ENCODE measurements at places on chromosomes 5 and 9.

GRCh38 chr9:28445211-28445610, 871.9 kb upstream of the C9orf72 start:
- no peak for DNase-seq

DNA sequence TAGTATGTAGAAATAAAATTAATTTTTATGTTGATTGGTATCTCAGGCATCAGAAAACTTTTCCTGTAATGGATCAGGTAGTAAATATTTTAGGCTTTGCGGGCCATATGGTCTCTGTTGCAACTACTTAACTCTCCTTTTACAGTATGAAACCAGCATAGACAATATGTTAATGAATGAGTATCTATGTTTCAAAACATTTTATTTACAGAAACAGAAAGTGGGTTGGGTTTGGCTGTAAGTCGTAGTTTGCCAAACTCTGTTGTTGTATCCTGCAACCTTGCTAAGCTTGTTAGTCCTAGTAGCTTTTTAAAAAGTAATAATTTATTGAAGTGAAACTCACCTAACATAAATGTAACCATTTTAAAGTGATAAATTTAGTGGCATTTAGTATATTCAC, 132.1 kb downstream of the NR3C1 start:
- peak; percentile 26 for DNase-seq

GRCh38 chr9:18368206-18368605, 105.7 kb upstream of the ADAMTSL1 start:
- DNase-seq: no peak

- DNase-seq: no peak
These were observed 175.1 kb upstream of the OTULINL start for GRCh38 chr5:14406554-14406849.

DNA sequence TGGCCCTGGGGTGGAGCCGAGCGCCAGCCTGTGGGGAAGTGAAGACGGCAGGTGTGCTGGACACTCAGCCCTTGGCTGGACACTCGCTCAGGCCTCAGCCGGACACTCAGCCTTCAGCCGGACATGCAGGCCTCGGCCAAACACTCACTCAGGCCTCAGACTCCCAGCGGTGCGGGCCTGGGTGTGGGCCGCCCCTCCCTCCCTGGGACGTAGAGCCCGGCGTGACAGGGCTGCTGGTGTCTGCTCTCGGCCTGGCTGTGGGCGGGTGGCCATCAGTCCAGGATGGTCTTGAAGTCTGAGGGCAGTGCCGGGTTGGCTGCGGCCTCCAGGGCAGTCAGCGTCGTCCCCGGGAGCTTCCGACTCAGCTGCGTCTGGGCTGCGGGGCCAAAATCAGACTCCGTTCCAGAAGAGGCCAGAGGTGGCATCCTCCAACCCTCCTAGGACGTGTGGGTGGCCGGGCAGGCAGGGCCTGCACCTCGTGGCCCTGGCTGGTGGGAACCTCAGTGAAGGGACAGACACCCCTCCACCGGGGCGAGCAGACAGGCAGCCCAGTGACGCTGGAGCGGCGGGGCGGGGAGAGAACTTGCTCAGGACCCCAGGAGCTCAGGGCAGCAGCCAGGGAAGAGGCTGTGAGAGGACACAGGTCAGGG, 28.4 kb downstream of the SLC6A18 start:
- no peak for DNase-seq

DNA sequence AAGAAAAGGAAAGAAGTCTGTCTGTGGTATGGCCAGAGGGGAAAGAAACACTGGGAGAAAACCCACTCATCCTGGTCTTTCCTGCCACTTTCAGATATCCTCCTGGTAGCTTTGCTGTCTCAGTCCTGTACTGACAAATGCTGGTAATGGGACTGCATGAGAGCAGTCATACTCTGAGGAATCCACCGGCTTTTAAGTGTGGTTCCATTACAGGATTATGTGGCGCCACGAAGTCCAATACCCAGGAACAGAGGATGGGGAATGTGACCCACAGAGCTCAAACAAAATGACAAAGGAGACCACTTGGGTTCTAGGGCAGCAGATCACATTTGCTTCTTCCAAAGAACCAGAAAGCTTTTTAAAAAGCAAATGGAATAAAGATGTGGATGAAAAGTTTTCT, 26.3 kb upstream of the FBP1 start:
- DNase-seq: no peak

DNA sequence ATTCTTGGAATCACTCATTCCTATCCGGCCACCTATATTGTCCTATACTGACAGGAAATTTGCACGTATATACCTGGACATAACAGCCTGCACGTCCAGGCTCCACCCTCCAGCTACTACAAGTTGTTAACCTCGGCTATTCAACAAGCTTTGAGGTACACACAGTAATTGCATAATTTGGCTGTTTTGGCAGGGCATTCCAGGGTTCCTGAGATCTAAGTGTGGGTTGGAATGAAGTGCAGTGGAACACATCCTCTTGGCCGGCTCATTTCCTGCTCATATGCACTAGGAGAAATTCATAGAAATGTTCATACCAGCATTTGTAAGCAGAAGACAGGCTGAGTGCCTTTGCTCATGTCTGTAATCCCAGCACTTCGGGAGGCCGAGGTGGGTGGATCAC, 222.3 kb downstream of the FBXL7 start:
- no peak for DNase-seq

- peak; percentile 95 for DNase-seq
These were observed 207.7 kb downstream of the PIK3R1 start for GRCh38 chr5:68423154-68423811.

DNA sequence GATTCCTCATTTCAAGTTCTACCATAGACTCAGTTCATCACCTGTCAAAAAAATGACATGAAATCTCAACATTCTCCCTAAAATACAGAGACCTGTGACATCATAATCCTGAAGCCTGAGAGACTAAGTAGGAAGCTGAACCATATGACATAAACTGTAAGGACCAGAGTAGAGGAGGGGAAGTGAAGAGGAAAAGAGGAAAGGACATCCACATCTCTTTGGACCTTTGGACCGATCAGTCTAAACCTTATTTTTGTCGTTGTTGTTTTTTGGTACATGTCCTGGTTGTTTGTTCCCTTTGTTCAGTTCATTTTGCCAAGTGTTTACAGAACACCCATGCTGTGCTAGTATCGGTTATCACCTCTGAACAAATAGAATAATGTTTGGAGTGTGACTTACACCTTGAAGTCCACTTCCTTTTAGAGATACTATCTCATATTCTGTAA, 41.9 kb downstream of the LURAP1L start:
- DNase-seq: no peak

GRCh38 chr5:124054564-124054963, 542.6 kb downstream of the CSNK1G3 start:
- DNase-seq: no peak

GRCh38 chr9:111149018-111149759, 110.9 kb upstream of the LPAR1 start:
- DNase-seq: no peak

DNA sequence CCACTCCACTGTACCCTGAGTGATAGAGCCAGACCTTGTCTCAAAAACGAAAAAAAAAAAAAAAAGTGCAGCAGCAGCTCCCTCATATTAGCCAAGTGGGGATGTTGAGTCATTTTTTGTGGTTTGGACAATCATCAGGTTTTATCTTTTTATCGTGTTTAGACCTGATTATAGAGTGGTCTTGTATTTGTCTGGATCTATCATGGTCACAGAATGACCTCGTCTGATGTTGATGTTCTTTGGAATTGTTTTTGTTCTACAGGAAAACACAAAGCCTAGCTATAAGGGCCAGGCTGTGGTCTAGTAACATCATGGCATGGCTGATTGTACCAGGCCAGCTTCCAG, 1.6 kb upstream of the FBXW11 start:
- DNase-seq: no peak

GRCh38 chr9:111898331-111899096, 1.9 kb downstream of the UGCG start:
- no peak for DNase-seq

GRCh38 chr9:112059966-112060320, 115.2 kb downstream of the SUSD1 start:
- DNase-seq: peak; percentile 59

DNA sequence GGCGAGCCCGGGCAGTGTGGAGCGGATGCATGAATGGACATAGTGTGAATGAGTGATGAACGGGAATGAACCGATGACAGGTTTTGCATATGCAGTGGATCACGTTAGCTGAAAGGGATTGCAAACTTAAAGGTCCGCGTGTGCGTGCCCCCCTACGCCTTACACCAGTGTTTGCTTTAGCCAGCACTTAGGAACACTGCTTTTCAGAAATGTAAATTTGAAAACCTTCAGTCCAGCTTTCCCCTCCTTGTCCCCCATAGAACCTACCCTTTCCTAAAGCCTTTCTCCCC, 692 bp downstream of the PSAT1 start:
- peak; percentile 13 for DNase-seq

DNA sequence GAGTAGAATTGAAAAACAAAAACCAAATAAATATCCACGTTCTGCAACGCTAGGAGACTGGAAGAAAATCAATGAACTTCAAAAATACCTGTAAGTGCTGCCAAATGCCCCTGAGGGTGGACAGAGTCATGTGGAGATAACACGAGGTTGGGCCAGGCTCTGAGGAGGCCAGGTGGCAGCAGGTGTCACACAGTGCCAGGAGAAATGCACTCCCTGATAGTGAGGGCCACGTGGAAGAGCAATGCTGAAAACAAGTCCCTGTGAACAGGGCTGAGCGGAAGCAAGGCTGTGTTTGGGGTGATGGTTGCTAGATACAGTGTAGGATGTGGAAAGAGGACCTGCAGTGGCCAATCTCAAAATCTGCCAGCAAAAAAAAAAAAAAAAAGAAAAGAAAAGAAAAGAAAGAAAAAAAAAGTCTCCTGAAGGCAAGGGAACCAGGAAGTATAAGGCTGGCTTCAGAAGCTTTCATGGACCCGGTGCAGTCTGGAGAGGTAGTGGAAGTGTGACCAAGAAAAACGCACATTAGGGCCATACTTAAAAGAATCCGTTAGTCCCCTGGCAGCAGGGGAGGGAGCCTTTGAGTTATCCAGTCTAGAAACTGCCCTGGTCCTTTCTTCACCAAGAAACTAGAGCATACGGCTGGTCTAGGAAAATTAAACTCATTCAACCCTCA, 16.8 kb downstream of the C1QTNF3 start:
- no peak for DNase-seq

DNA sequence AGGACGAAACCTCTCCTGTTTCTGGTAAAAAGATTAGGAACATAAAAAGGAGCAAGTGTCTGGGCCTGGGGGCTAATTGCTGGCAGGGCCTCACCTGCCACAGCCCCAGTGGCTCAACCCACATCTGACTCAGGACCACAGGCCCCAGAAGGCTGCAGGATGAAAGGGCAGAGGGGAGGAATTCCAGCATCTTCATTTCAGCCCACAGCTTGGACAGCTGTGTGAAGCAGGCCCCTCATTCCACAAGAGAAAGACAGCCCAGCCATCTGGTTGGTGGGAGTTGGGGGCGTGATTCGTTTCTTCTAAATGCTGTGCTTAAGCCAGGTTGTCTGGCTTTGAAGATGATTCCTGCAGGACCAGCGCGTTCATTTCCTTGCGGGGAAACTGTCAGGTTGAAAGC, 29.1 kb downstream of the NKX2-5 start:
- no peak for DNase-seq

DNA sequence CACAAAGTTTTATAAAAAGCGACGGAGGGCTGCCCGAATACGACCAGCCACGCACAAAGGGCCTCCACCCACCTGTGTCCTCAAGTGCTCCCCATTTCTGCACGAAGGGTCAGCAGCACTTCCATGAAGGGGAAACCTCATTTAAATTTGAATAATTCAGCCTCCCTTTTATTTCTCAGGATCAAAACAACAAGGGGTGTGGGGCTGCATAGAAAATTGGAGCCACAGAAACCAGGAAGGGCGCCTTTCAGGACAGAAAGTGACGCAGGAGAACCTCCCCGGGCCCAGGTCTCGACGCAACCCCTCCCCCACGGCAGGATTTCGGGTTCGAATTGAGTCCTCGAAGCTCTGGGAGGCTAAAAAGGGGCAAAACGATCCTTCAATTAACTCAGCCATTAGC, 2.1 kb downstream of the NRARP start:
- no peak for DNase-seq

DNA sequence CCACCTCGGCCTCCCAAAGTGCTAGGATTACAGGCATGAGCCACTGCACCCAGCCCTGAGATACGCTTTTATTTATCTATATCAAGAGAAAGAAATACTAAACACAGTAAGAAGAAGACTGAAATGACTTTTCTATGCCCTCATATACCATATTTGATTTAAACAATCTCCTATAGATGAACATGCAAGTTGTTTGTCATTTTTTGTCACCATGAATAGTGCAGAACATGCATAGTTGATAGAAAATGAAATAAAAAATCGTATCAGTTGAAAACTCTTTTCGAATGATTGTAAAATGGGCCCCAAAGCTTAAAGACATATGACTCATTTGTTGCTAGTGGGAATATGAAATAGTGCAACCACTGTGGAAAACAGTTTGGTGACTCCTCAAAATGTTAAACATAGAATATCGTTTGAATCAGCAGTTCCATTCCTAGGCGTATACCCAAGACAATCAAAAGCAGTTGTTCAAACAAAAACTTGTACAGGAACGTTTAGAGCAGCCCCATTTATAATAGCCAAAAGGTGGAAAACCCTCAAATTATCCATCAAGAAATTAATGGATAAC, 61.4 kb upstream of the ANKH start:
- DNase-seq: no peak

DNA sequence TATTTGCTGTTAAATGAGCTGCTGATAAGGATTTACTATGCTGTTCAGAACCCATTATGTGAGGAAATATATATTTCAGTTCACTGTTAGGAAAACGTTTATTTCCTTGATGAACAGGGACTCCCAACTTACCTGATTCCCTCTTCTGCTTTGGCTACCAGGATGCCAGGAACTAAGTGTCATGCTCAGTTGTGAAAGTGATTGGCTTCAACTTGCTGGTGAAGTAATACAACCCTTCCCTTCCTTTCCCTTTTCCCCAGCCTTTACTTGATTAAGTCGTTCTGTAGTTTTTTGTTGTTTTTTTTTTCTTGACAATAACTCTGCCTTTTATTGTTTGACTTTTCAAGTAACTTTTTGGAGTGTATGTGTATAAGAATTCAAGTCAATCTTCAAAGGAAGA, 309.3 kb downstream of the DOCK8 start:
- no peak for DNase-seq

GRCh38 chr5:168085261-168086031, 206.0 kb upstream of the WWC1 start:
- no peak for DNase-seq

Measured in inflammatory macrophage treated with lipopolysaccharide for 4 hours (primary cell).